ENCODE measurements at places on chromosomes 2 and 18. TPM values are rescaled to one million over a fixed set of nuclear protein-coding genes. Genes with fewer than 3 reads are reported as not detected.

SMYD1 gene
- total RNA-seq = not detected

PDCD1 gene
- 4.9 TPM for total RNA-seq

BAZ2B gene
- total RNA-seq = 11.3 TPM

FEV gene
- not detected for total RNA-seq

HOXD3 gene
- total RNA-seq = not detected

SERPINB10 gene
- total RNA-seq = not detected

SULT1C4 gene
- not detected for total RNA-seq

CHRND gene
- total RNA-seq = not detected

CCDC85A gene
- not detected for total RNA-seq

GBX2 gene
- not detected for total RNA-seq

CTAGE1 gene
- total RNA-seq = not detected

SATB2 gene
- total RNA-seq = 0.07 TPM

DSG4 gene
- total RNA-seq = not detected

MBP gene
- total RNA-seq = 111 TPM

HOXD11 gene
- total RNA-seq = not detected

HOXD12 gene
- not detected for total RNA-seq

CCDC88A gene
- total RNA-seq = 9.5 TPM

FBXO15 gene
- 0.89 TPM for total RNA-seq

SNTG2 gene
- not detected for total RNA-seq

REG3A gene
- not detected for total RNA-seq

Data from activated CD4-positive, alpha-beta T cell treated with anti-CD3 and anti-CD28 coated beads, Interleukin-2, amount 10 ng/mL, durations not matched to agents 7 days and 5 days (primary cell).